ENCODE measurements at places on chromosomes 6 and 20.

DNA sequence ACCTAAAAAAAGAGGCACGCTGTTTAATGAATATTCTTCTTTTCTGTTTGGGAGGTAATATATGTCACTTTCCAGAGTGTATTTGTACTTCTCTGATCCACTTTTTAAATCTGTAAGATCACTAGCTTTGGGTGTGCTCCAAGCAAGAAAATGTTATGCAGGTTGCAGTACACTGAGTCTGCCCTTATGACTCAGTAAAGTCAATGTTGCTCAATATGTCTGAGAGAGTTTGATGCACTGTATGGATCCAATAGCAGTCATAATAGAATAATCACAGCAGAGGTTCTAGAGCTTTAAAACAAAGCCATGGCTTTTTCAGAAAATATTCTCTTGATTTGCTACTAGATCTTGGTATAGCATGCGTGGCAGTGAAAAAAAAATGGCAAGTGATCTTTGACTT, 525.3 kb upstream of the HTR1E start:
- no peak for DNase-seq

DNA sequence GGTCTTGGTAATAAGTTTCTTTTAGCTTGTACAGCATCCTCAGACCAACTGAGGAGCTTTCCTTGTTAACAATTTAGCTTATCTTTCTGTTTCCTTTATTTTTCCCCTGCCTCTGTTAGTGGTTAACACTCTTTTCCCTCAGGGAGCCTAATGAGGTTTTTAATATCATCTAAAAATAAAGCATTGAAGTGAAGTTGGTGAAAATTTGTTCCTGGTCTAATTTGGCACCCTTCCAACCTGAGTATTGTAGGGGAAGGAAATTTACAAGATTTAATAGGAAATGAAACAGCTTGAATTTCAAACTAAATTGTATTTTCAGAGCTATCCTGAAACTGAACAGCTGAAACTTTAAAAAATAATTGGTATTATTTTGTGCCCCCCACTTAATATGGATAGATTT, 28.1 kb upstream of the VAPB start:
- DNase-seq = no peak

DNA sequence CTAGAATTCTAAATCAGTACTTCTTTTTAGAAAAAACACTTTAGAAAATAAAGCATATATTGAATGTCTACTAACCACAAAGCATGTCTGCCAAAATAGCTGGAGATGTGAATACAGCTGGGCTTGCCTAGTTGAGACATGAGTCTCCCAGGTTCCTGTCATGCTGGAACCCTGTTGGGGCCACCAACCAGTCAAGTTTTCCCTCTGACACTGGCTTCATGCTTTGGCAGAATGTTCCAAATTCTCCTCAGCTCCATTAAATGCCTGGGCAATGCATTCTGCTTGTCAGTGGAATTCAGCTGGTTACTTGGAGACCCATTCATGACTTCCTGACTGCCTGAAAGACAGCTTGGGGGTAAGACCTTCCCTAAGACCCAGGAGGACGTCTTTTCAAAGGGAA, 87.2 kb downstream of the PRND start:
- no peak for DNase-seq

DNA sequence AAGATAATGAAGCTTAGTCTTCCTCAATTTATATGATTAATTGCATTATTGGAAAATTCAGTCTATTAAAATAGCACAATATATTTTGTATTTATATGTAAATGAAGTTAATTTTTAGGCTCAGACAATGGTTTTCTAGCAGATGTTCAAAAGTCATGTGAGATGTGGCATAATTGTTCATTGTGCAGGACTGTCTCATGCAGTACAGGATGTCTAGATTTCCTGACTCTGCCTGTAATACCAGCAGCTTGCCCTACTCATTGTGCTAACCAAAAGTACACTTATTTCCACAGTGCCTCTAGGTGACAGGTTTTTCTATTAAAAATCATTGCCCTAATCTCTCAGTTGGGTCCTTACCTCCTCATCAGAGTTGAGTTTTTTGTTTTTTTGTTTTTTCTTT, 12.4 kb downstream of the RALGAPB start:
- no peak for DNase-seq

DNA sequence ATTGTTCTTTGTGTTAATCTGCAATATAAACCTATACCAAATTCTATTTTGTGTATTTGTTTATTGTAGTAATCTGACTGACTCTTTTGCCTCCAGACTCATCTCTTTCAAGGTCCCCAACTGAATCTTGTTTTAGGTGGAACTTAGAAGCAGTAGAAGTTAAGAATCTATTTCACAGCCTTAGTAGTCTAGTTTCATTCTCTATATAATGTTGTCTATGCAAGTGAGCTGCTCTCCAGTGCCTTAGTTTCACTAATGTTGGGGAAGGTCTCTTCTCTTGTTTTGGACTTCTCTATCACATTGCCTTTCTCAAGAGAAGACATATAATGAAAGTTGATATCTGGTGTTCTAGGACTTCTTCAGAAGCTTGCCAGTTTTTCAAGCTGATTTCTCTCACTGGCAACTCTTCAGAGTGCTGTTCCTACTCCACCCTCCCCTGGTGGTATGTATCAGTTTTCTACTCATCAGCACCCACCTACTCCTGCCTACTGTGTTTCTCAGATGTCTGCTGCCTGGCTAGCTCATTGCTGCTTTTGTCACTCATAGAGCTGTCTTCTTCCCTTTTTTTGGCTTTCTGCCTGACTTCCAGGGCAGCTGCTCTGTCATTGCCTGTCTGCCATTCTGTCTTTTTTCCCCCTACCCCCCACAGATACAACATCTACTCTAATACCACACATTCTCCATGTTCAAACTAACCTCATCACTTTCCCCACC, 82.1 kb downstream of the PTPRA start:
- peak; percentile 58 for DNase-seq

DNA sequence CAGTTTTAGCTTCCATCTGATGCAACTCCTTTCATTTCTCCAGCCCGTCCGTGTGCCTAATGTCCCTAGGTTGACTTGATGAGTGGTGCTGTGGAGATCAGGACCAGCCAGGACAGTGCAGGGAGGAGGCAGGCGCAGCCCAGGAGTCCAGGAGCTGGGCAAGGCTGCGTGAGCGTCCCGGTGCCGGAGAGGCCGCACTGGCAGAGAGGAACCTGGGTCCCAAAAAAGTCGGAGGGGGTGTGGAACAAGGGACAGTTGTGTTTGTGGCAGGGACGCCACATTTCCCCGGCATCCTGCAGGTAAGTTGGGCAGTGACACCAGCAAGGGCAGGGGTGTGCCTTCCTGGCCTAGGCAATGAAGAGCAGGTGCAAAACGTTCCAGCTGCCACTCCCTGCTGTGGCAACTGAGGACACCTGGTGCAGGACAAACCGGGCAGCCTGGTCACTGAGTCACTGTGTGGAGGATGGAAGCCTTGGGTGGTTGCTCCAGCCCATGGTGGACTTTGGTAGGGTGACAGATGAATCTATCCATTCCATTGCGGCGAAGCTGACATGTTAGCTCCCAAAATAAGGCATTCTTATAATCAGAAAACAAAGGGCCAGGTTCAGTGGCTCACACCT, 53.2 kb downstream of the RAMACL start:
- no peak for DNase-seq

GRCh38 chr6:3165631-3166534, 8.5 kb upstream of the TUBB2A start:
- DNase-seq = peak; percentile 91

DNA sequence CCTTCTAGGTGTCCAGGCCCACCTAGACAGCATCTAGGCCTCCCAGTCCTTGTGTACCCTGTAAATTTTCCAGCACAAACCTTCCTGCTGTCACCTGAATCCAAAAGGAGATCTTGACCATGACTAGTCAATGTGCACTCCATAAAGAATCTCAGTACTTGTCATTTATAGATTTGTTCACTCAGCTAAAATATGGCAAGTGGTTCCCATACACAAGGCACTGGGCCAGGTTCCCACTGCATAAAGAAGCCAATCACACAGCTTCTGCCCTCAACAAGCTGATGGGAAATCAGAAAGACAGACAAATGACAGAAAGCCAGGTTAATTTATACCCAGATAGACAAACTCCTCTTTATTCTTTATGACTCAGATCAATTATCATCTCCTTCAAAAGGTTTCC, 526.8 kb downstream of the CD83 start:
- no peak for DNase-seq

DNA sequence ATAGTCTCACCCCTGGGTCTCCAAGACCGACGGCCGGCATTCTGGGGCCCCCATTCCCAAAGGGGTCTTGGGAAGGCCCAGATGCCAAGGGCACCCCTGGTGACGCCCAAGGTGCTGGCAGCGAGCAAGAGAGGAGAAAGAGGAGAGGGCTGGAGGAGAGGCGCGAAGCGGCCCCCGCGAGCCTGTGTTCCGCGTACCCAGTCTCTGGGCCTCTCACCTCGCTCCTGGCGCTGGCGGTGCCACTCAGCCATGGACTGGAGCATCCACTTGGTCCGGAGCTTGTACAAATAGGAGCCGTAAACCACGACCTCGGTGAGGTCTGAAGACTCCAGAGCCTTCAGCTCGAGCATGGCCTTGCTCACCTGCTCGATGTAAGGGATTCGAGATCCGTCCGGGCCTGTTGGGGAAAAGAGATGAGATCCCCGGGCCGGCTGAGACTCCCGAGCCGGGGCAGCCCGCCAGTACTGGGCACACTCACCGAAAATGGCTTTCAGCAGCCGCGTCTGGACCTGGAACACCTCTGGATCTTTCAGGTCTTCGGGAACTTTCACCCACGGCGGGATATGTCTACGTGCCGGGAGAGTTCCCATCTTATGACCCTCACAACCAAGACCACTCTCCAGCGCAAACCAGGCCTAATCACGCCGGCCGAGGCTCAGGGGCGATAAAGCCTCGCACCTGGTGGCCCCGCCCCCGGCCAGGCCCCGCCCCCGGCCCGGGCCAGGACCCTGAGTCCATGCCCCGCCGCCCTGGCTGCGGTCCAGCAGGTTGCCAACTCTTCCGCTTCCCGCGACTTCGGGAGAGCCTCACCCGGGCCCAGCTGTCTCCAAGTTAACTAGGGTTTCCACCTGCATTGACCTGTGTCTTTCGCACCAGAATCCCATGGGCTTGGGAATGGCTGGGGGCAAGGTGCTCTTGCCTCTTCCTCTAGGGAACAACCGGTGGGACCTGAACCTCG, at the start of gene DPPA5:
TSS of gene DPPA5 (minus strand) at position 641 of the 958 bp plus-strand sequence. CDS start at position 590, 51 bp downstream.
- no peak for DNase-seq

GRCh38 chr6:102581378-102582124, 1188.0 kb downstream of the GRIK2 start:
- no peak for DNase-seq

DNA sequence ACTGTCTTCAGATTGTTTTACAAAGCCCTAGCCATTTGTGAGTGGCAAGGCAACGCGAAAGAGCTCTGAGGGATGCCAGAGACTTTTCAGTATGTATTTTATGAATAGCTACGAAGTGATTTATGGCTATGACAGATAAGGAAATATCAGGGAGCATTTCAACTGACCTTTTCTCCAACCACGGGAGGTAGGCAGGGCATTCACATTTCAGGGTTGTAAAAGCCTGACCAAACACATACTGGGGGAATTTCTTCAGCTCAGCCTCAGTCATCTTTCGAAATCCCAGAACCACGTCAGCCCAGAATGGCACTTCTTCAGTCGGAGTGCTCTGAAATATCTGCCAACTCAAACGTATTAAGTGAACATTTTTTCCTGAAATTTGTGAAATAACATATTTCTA, 10.8 kb downstream of the DDO start:
- DNase-seq = peak; percentile 78

DNA sequence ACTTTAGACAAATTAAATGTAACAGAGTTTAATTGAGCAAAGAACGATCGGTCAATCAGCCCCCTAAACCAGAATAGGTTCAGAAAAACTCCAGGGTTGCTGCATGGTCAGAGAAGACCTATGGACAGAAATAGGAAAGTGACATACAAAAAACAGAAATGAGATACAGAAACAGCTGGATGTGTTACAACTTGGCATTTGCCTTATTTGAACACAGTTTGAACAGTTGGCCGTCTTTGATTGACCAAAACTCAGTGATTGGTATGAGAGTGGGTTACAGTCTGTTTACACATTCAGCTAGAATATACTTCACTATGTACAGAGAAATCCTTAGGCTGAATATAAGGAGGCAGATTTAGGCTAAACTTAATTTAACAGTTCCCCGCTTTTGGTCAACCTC, 19.9 kb downstream of the SRSF6 start:
- DNase-seq = no peak

- no peak for DNase-seq
These were observed 163.3 kb downstream of the QRSL1 start for GRCh38 chr6:106792536-106793236.

- DNase-seq = no peak
These were observed 167.4 kb downstream of the COL21A1 start for GRCh38 chr6:56079751-56080540.

DNA sequence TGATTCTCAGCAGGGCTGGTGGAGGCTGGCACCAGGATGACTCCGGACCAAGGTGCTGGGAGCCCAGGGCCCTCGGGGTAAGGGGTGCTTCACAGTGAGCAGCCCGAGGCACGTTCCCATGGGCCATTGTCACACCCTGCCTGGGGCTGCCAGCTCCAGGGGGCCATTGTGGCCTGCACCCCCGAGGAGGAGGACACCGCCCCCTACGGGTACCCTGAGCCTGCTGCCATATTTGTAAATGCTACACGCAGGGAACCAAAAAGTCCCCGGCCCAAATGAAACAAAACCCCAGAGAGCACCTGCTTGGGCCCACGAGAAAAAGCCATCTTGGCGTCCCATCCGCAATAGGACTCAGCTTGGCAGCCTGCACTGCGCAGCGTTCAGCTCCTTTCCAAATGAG, 64.7 kb upstream of the GATA5 start:
- DNase-seq = no peak

DNA sequence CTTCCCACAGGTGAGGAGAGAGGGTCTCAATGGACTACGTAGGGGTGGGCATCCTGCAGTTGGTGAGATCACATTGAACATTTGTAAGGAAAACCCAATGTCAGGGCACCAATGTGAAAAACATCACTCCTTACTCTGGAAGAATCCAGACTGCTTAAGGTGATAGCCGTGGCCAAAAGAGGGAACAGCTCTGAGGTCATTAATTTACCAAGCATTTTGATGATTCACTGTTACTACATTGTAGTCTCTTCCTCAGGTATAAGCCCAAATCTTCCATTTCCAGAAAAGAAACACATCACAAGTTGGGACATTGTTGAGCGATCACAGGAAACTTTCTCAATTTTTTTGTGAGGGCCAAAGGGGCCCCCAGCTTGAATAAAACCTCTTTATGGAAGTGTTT, 61.1 kb upstream of the SPTLC3 start:
- DNase-seq = no peak
